NCI-H524 treated with DMSO at 0.1 percent for 48 hours (cell line): ENCODE measurements at places on chromosomes 12 and 14.

GRCh38 chr12:81809829-81810595 is 50.9 kb upstream of the PPFIA2 start:
- DNase-seq: no peak

DNA sequence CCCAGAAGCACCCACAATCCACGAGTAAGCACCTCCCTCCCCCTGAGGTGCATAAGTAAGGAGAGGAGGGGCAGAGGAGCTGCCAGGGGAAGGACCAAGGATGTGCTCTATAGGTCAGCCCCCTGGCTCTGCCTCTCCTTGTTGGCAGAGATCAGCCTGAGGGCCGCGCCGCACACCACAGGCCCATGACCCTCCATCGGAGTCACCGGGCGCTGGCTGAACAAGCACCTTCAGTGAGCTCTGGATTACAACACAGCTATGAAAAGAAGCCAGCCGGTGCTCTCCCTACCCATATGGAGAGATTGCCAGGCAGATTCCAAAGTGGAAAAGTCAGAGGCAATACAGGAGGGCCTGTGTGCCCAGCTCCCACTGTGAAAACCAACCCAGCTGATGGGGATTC is 257.3 kb downstream of the GLT1D1 start:
- DNase-seq: no peak

- DNase-seq: no peak
These were observed 51.5 kb upstream of the SLC2A13 start for GRCh38 chr12:40157336-40157735.

DNA sequence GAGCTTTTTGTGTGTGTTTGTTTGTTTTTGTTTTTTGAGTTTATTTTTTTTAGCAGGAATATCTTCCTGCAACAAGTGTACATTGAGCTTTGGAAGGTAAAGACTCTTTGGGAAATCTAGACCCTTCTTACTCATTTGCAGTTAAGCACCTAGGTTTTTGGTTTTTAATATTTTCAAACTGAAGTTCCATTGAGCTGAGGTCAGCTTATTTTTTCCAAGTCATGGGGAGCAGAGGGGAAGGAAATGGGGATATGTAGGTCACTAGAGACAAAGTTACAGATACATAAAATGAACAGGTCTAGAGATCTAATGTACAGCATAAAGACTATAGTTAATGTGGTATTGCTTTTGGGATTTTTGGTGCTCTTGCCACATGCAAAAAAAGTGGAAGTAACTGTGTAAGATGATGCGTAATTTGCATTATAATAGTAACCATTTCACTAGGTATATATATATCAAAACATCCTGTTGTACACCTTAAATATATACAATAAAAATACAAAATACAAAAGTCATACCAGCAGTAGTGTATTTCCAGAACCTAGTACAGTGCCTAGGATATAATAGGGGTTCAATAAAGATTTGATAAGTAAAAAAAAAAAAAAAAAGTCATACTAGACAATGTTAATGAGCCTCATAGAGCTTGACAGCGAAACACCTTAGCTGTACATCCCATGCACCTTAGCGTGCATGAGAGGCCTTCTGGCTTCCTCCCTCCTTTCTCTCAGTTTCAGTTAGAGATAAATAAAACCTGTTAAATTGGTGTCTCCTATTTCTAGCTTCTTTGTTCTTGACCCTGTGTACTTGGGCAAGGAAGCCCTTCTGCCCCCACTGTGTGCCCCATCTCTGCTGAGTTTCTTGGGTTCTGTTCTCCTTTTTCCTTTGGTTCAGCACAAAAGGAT is 22.7 kb downstream of the CGRRF1 start:
- DNase-seq: no peak

GRCh38 chr14:56774503-56774902 is 35.8 kb downstream of the OTX2 start:
- peak; percentile 86 for DNase-seq

GRCh38 chr14:104344818-104345620 is 206.6 kb downstream of the KIF26A start:
- DNase-seq: no peak

GRCh38 chr14:61586544-61587055 is 108.7 kb upstream of the HIF1A start:
- no peak for DNase-seq

GRCh38 chr14:26845151-26845818 is 247.5 kb upstream of the NOVA1 start:
- DNase-seq: no peak

- no peak for DNase-seq
These were observed 77.8 kb downstream of the PDE6H start for GRCh38 chr12:15050659-15051058.

GRCh38 chr12:14577344-14577743 is 9.7 kb upstream of the PLBD1 start:
- no peak for DNase-seq

- no peak for DNase-seq
These were observed 35.0 kb downstream of the ADGRD1 start for GRCh38 chr12:130988751-130989150.

GRCh38 chr12:68962877-68963855 is 30.2 kb upstream of the CPM start:
- no peak for DNase-seq

DNA sequence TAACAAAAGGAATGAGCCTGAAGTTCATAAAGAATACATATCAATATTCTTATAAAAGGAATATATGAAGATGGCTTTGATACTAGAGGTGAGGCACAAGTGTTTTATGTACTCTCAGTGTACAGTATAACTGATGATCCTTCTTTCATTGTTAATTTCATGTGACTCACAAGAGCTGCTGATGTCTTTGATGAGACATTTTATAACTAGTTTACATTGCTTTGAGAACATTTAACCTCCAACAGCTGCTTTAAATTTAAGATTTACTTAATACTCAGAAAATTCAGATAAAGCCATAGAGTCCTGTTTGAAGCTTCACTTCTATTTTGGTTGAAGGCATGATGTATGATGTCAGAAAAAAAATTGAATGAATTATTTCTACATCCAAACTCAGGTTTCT is 59.8 kb downstream of the WASHC4 start:
- no peak for DNase-seq

- DNase-seq: peak; percentile 95
These were observed 56.9 kb upstream of the DHRS4 start for GRCh38 chr14:23896609-23897153.

DNA sequence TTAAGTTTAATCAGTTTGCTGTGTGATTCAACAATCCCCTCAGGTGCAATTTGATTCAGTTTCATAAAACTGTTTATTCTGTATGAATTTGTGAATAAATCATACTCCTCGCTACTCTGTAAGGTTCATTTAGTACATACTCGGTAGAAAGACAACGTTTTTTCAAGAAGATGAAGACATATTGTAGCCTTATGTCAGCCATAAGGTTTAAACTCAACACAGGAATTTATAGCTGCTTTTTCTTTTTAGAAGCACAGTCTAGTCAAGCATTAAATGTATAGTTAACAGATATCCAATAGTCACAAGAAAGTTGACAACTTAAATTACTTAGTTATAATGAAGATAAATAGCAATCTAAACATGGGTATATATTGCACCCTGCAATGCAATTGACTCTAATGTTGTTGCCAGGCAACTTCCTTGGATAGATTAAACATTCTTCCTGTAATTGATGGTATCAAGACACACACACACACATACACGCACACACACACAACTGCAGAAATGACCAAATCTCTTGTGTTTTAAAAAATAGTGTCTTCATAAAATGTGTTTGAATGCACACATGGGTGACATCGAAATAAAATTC is 151.5 kb upstream of the MGAT4C start:
- no peak for DNase-seq

- DNase-seq: no peak
These were observed 41.3 kb downstream of the EGLN3 start for GRCh38 chr14:33909380-33910084.

- DNase-seq: no peak
These were observed 207.0 kb upstream of the CAND1 start for GRCh38 chr12:67062193-67062592.

GRCh38 chr12:96194576-96194889 is 358 bp downstream of the ELK3 start:
- DNase-seq: no peak

DNA sequence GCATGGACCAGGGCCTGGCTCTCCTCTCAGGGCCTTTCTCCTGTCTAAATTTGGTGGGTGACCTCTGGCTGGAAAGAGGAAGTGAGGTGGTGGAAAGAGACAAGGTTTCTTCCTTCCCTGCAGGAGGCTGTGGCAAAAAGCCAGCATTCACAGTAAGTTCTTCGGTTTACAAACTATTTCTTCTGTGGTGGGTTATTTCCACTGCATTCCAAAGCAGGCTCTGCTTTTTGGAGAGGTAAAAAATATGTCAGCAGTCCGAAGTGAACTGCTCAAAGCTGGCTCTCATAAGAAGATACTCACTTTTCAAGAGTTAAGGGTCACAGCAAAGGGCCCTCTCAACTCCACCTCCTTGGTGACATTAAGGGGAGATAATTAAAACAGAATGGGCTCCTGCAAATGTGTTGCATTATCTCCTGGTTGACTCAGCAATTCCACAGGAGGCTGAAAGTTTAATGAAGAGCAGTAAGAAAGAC is 48.9 kb upstream of the POC1B start:
- DNase-seq: no peak

- DNase-seq: no peak
These were observed 34.7 kb downstream of the KCNA5 start for GRCh38 chr12:5078423-5078822.

- no peak for DNase-seq
These were observed 7.1 kb downstream of the PTHLH start for GRCh38 chr12:27965411-27965810.

- no peak for DNase-seq
These were observed 17.5 kb downstream of the RASSF3 start for GRCh38 chr12:64627771-64628170.

DNA sequence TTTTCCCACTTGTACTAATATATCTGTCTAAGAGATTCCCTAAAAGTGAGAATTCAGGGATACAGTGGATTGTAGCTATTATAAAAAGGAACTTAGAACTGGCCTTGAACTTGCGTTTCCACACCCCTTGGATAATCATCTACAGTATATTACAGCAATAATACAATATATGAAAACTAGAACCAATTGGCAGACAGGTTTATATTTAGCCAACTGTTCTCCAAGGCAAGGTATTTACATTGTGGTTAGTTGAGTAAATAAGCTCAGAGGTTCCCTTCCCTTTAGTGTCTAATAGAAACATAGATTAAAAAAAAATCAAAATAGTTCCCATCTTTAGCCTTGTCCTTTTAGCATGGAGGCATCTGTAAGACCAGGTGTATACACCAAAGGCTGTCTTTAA is 42.1 kb downstream of the LIMA1 start:
- no peak for DNase-seq

DNA sequence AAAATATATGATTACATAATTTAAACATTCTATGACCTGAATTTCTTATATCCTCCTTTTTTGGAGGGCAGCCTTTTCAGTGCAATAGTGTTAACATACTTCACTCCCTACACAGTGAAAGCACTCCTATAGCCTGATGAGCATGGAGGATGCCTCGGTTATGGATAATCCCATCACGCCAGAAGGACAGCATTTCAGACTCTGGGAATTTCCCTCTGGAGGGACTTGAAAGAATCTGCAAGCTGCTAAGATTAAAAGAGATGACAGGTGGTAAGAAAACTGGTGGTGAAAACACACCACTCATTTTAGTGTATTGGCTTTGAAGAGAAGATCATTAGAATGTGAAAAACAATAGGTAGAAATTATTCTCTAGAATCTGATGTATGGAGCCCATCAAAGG is 99.3 kb upstream of the LMNTD1 start:
- DNase-seq: peak; percentile 90

DNA sequence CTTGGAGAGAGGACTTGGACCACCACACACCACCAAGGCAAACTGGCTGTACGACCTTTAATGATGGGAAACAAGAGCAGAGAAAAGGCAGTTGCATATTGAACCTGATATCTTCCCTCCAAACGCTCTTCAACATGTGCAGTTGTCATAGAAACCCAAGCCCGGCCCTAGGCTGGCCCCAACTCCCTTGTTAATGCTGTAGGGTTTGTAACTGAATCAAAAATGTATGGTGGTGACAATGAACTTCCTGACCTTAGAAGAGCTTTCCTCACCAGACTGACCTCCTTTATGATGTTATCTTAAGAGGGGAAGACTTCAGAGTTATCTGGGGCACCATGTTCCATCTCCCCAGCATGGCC is 12.3 kb downstream of the APOLD1 start:
- no peak for DNase-seq

DNA sequence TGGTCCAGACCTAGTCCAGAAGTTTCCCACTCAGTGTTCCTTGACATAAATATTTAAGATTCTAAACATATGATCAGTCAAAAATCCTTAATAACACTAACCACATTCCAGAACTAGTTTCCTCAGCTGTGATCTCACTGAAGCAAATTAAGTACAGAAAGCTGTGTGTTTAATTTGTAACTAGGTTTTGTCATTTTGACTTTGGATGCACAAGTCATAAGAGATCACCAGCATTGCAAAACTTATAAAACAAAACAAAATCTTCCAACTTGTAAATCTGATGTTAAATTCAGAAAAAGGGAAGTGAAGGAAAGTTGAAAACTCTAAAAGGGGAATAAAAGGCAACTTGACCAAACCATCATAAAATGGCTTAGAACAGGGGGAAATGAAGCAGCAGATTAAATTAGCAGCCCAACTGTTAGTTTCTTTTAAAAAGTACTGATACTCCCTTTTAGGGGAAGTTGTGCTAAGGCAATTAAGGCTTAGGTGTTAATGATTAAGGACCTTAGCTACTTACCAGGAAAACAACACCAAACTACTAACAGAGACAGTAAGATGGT is 56.6 kb downstream of the SH2B3 start:
- DNase-seq: no peak

DNA sequence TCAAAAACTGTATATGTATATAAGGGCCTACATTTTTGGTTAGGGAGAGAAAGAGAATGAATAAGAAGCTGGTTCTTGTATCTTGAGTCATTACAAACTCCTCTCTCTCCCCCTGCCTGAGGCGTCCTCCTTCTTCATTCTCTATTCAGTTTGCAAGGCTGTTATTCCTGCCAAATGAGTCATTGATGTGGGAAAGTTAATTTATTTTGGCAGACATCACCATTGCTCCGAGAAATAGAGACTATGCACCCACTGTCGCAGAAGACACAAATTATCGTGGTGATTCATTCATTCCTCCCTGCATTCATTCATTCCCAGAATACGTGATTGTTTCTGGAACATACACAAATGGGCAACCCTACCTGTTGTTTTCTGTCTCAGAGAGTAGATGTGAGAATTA is 112.5 kb upstream of the MED13L start:
- no peak for DNase-seq

GRCh38 chr14:82403987-82404386 is 870.3 kb upstream of the SEL1L start:
- peak; percentile 39 for DNase-seq
